Suppressor macrophage treated with lipopolysaccharide for 4 hours (primary cell): ENCODE measurements at places on chromosomes 16 and 17.

GRCh38 chr16:1899641-1900451 is 18.4 kb downstream of the HS3ST6 start:
- no peak for DNase-seq

GRCh38 chr17:499951-500461 is 147.4 kb upstream of the RPH3AL start:
- peak; percentile 84 for DNase-seq

DNA sequence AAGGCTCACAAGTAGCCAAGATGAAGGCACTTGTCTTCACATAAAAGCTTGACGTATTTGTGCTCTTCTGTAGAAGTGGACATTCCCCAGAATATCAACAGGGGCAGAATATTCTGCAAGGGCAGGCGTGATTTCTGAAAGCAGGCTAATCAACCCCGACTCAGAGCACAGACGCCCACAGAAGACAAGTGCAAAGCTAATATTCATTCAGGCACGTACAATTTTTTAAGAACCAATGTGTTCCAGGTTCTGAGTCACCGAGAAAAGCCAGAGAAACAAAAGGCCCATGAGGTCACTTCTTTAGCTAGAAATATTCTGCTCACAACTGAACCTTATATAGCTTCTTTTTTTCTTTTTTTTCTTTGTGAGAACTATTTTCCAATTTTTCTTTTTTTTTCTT is 121.6 kb downstream of the DNAH9 start:
- DNase-seq, result no peak

- peak; percentile 36 for DNase-seq
Measured at GRCh38 chr17:74592087-74592990, at the start of gene CD300LD. CD300LD (minus strand) TSS chr17:74592283; CDS start chr17:74592202, 81 bp downstream.

DNA sequence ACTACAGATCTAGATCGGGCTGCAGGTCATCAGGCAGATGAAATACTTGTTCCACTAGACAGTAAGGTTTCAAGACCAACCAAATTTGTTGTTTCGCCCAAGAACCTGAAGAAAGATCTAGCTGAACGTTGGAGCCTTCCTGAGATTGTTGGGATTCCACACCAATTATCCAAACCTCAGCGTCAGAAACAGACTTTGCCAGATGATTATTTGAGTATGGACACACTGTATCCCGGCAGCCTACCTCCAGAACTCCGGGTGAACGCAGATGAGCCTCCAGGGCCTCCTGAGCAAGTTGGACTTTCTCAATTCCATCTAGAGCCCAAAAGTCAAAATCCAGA is 14.4 kb downstream of the LRRC37B start:
- DNase-seq, result no peak

DNA sequence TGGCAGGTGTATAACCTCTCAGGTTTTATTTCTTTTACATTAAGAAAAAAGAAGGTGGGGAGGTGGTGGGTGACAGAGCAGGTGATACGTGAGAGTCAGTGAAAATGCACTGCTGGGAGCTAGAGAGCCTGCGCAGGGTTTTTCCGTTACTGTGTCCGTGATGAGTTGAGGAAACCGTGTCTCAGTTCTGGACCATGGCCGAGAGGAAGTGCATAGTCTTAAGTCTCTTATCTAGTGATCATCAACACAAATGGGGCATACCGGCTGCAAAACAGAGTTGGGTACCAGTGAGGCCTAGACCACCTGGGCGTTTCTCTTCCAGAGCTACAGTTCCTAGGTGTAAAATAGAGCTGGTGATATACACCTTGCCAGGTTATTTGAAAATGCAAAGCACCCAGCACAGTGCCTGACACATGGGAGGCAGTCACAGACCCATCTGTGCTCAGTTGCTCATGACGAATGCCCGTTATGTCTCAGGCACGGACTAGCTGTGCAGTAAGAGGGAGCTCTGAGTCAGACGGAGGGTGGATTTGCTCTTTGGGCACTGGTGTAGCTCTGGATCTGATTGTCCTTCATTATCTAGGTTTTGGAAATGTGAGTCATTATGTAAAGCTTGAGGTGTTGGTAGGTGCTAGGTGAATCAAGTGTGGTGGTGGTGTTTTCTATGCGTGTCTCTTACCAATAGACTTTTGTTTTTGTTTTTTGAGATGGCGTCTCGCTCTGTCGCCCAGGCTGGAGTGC is 60.9 kb downstream of the RPTOR start:
- DNase-seq, result no peak

DNA sequence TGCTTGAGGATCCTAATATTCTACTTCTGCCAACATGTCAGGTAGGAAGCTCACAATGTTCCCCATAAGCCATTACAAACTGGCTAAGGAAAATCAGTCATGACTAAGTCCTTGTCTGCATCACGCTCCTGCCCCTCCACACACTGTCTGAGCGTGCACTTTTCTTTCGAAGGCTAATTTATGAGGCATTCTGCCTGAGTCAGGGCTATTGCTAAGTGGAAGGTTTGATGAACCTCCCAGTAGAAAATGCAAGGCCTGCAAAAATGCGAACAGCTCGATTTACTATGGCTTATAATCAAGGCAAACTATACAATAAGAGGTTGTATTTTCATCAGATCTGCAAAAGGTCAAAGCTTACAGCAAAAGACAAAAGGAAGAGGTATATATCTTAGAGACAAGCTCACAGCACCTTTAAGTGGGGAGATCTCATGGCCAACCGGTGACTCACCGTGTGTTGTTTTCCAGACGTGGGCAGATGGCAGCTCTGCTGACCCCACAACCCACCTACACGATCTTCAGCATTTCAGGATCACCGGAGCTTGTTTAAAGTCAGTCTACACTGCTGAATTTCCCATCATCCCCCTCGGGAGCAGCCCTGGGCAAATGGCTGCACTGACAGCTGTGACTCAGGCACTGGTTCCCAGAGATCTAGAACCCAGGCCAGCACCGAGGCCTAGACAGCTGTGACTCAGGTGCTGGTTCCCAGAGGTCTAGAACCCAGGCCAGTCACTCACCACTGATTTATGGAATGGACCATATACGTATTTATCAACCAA is 26.1 kb downstream of the MEAK7 start:
- peak; percentile 2 for DNase-seq

DNA sequence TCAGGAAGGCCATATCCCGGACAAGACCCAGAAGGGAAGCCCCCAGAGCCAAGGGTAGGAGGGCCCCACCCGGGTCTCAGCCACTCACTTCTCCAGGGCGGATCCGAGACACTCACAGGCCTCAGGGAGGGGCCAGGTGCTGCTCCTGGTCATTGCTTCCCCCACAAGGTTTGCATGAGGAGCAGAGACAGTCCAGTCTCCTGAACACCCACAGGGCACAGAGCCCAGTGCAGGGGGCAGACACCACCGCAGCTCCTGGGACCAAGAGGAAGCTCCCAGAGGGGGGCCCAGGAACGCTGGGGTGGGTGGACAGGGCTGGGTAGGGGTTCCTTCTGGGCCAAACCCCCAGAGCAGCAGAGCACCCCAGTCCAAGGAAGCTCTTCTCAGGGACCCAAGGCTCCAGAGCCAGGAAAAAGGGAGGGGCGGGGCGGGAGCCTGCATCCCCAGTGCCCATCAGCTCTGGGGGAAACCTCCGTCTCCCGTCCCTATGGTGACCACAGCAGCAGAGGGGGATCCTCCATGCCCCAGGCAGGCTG is 709 bp upstream of the MRPL28 start:
- DNase-seq, result no peak

DNA sequence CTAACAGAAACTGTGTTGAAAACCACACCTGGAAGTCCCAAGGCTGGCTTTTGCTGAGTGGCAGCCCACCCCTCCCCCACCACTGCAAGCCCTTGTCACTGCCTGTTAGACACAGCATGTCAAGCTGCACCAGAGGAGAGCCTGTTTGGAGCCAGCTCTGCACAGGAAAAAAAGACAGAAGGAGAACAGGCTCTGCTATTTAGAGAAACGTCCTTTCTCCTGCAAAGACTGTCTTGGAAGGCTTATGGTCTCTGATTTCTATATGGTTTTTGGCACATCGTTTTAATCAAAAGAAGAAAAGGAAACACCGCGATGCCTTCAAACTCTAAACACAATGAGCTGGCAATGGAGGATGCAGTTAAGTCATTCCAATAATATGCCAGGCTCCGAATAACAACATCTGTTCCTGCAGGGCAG is 275.5 kb downstream of the MAP2K4 start:
- DNase-seq, result no peak

GRCh38 chr16:54107583-54108202 is 178.9 kb downstream of the IRX3 start:
- peak; percentile 1 for DNase-seq

GRCh38 chr16:6132121-6132520 is 1034.5 kb upstream of the EEF2KMT start:
- no peak for DNase-seq

- no peak for DNase-seq
Measured at GRCh38 chr16:54454616-54455015, 168.0 kb upstream of the IRX3 start.

DNA sequence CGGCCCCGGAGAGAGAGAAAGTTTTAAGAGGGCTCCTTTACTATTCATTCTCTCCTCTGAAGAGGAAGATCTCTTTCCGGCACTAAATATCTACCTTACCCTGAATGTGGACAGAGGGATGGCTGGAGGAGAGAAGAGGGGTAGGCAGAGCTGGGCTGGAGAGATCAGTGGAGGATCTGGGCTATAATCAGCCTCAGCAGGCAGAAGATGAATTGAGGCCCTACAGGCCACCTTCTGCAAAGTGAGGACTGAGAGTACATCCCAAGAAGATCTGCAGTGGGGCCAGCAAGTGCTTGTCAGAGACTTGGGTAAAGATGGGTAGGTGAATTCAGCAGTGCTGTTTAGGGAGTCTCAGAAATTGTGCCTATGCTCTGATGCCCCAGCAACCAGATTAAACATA is 6.5 kb upstream of the HOXB1 start:
- DNase-seq, result no peak

GRCh38 chr17:64515419-64515818 is 8.6 kb downstream of the CEP95 start:
- no peak for DNase-seq

- DNase-seq, result no peak
Measured at GRCh38 chr16:49901711-49902110, 45.8 kb upstream of the ZNF423 start.

DNA sequence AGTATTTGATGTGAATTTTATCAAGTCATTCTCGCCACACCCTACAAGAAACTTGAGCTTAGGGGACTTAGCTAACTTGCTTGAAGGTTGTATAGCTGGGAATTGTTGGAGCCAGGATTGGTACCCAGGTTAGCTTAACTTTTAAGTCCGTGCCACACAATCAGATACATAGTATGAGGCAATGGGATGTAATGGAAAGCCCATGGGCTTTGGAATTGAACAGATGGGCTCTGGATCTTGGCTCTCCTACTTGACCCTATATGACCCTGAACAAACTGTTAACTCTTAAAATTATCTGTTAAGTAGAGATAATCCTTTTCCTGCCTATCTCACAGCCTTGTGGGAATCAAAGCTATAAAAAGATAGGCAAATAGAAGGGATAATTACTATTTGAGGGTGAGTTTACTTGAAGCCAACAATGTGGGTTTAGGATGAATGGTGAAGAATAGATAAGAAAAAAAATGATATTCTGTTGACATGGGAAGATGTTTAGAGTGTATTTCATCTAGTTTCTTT is 51.9 kb upstream of the CACNG3 start:
- DNase-seq, result no peak

DNA sequence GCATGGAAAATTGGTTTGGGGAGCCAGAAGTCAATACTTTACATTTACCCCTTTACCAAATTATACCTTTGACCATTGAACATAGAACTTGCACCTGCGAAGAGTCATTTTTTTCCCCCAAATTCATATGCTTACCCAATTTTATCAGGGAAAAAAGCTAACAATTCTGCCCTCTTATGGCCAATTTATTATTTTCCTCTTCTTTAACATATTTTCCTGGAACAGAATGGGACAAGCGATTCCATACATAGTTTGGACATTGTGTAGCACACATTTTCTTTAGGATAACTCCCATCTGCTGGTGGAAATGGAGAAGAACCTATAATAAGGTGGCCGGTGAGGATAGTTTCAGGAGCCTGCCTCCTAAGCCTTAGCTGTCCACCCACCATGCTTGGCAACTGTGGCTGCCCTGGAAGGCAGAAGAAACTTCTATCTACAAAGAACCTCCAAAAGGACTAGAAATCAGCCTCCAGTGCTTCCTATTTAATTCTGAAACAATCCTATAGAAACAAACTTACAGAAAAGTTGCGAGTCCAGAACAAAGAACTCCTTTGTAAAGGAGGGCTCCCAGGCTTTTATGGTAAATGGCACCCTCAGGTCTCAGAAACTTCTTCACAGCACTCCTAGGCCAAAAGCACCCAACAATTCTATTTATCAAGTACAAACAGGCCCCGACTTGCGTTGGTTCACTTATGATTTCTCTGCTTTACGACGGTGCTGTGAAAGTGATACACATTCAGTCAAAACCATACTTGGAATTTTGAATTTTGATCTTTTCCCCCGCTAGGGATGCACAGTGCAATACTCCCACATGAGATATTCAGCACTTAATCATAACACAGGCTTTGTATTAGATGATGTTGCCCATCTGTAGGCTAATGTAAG is 64.1 kb upstream of the CACNG4 start:
- no peak for DNase-seq

DNA sequence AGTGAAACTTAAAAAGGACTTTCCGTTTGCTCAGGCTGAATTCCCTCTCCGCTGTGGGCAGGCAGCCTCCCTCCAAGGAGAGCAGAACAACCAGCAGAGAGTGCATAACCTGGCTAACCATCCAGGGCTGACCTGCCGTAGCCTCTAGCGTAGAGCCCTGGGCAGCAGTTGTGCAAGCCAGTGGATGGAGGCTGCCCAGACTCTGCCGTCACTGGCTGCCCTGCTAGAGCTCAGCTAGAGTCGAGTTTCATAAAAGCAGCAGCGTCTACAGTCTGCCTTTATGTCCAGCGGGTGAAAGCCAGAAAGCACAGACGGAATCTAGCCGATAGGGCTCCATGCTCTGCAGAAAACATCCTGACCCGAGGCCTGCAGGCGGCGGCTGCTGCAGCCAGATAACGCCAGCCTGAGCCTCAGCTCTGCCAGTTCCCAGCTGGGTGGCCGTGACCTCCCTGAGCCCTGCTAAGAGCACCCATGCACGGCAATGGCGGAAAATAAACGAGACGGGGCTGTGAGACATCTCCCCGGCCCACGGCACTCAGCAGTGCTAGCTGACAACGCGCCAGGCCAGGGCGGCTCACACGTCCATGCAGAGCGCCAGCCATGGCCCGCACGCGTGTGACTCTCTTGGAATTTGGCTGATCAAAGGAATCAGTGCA is 231.3 kb downstream of the ENGASE start:
- DNase-seq, result no peak

GRCh38 chr16:77359065-77359502 is 75.8 kb downstream of the ADAMTS18 start:
- no peak for DNase-seq

DNA sequence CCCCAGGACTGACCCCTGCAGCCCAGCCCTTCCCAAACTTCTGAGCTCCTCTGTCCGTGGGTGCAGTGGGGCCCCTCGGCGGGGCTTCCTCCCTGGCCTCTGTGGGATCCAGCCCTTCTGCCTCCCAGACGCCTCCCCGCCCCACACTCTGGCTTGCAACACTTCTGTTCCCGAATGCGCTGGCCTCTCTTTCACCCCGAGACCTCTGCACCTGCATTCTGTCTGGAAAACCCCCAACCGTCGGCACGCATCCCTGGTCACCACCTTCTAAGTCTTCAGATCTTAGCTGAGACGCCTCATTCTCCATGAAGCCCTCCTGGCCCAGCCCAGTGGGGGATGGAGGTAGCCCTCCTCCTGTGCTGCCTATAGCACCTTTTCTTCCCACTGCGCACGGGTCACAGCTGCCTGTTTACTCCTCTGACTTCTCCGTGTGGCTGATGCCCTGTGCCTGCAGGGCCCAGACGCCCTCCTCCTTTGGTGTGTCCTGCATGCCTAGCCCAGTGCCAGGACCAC is 26.4 kb downstream of the TMEM235 start:
- peak; percentile 22 for DNase-seq

GRCh38 chr16:79047337-79047736 is 553.2 kb downstream of the MAF start:
- DNase-seq, result peak; percentile 29
